ENCODE measurements at places on chromosomes 12 and 14. TPM values are rescaled to one million over a fixed set of nuclear protein-coding genes. Genes with fewer than 3 reads are reported as not detected.
A peak's percentile ranks its signal among the peaks of the same experiment; 100 is the strongest.

The ACSM4 gene
- total RNA-seq = not detected

The PLA2G1B gene
- not detected for total RNA-seq

- DNase-seq = no peak
These were observed 100.7 kb downstream of the TSPAN9 start for GRCh38 chr12:3177778-3178425.

GRCh38 chr12:89507015-89507824 lies 17.4 kb downstream of the GALNT4 start:
- DNase-seq = no peak

GRCh38 chr12:112850383-112850782 lies 56.4 kb upstream of the OAS1 start:
- no peak for DNase-seq

GRCh38 chr14:71361336-71361735 lies 454.1 kb downstream of the PCNX1 start:
- no peak for DNase-seq

The TSPAN9 gene
- total RNA-seq = 0.82 TPM

GRCh38 chr12:32988982-32989381 lies 92.4 kb upstream of the PKP2 start:
- no peak for DNase-seq

- DNase-seq = no peak
These were observed 39.0 kb upstream of the G2E3 start for GRCh38 chr14:30519961-30520360.

GRCh38 chr14:54893151-54893760 lies 9.4 kb downstream of the GCH1 start:
- DNase-seq = peak; percentile 59

DNA sequence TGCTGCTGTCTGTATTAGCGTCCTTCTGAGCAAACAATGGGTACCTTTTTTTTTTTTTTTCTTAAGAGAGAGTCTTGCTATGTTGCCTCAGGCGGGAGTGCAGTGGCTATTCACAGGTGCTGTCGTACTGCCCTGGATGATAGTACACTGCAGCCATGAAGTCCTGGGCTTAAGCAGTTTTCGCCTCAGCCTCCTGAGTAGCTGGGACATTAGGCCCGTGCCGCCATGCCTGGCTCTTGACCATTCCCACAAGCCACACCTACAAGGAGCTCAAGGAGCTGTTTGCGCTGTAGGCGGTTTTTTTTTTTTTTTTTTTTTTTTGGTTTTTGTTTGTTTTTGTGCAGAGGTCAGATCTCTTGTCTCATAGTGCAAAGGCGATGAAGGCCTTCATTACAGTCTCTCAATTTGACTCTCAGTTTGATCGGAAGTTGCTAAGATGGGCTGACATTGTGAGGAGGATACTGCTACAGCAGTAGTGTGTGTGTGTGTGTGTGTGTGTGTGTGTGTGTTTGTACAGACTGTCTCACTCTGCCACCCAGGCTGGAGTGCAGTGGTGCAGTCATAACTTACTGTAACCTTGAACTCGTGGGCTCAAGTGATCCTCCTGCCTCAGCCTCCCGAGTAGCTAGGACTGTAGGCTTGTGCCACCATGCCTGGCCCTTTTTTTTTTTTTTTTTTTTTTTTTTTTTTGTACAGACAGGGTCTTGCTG lies 34.2 kb downstream of the TRAF3 start:
- DNase-seq = peak; percentile 42

The METTL25 gene
- total RNA-seq = 5.0 TPM

- no peak for DNase-seq
These were observed 86.1 kb upstream of the CPM start for GRCh38 chr12:69019082-69019481.

The HCAR2 gene
- not detected for total RNA-seq

GRCh38 chr12:109130297-109131153 lies 14.1 kb downstream of the ACACB start:
- no peak for DNase-seq

The ZNF410 gene
- 66.2 TPM for total RNA-seq

- DNase-seq = no peak
These were observed 151.9 kb downstream of the LRRK2 start for GRCh38 chr12:40376533-40377267.

- DNase-seq = no peak
These were observed 78.4 kb downstream of the SSPN start for GRCh38 chr12:26273811-26274210.

DNA sequence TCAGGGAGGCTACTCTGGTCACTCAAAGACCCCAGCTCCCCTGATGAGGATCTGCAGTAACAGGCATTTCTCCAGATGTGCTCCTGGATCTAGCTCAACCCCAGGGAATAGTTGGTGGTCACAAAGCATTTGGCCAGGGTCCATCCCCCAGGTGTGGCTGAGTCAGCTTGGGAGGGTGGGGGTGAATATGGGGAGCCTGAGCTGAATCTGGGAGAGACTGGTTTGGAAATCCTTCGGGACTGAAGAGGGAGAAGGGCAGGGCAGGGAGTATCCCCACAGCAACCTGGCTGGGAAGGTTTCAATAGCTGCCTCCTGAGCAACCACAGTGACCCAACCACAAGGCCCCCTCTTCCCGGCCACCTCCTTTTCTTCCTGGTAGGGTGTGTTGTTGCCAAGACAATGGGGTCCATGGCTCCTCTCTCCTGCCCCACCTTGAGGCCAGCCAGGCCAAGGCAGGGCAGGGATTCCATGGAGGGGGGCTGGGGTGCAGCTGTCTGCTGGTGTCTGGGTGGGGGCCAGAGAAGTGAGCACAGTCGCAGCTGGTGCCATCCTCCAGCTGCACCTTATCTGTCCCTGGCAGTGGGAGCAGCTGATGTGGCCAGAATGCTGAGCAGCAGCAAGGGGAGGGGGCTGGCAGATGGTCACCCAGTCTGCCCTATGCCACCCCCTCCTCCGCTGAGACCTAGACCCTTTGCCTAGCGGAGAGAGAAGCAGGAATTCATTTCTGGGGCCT lies 5.5 kb downstream of the ASIC1 start:
- DNase-seq = no peak
